ENCODE measurements at places on chromosomes 6 and 20.

DNA sequence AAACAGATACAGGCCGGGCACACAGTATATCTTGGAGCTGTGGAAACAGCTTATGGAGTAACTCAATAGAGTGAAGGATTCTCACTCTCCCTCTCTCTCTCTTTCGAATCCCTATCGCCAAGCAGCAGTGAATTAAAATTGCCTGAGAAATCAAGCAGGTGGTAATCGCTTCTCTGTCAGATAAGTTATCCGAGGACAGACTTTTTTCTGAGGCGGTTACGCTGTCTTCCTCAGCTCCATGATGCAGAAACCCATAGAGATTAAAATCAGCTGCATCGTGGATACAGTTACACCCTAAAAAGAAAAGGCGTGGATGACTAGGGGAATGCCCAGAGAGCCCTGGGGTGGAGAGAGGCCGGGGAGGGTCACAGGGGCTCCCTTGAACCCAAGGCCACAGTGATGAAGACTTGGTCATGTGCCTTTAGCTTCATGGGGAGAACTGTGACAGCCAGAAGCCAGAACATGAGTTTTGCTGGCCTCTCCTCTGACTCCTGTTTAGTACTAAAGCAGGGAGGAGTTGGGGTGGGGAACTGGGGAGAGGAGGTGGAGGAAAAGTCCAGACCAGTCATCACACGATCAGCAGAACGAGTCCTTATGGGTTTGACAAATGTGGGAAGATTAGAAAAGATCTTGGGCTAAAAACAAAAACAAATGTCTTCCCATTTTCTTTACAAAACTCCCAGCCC is 138.8 kb upstream of the JARID2 start:
- DNase-seq = no peak

DNA sequence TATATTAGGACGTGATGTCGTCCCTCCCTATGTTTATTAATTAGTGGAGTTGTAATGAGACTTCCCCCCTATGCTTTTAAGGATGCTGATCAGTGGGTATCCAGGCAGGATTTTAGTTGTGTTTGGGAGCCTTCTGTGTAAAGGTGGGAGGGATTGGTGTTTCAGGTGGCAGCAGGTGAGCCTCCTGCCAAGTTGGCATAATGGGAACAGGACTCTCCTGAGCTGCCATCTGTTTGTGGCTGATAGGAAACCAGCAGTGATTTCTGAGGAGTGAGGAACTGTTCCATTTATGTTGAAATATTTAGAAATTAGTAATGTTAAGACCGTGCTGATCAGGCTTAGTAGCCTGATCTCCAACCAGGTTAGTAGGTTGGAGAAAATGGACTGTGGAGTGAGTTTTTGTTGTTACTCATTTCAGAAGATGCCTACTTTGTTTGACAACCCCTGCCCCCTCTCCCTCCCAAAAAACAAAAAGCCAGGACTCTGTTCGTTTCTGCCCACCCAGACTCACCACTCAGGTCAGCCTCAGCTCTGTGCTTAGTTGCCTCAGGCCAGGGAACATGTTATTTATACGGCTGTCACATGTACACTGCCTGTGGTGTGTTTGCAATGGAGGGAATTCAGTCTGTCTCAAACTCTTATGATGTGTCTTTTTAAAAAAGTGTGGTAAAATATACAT is 55.4 kb upstream of the TULP4 start:
- DNase-seq = no peak

DNA sequence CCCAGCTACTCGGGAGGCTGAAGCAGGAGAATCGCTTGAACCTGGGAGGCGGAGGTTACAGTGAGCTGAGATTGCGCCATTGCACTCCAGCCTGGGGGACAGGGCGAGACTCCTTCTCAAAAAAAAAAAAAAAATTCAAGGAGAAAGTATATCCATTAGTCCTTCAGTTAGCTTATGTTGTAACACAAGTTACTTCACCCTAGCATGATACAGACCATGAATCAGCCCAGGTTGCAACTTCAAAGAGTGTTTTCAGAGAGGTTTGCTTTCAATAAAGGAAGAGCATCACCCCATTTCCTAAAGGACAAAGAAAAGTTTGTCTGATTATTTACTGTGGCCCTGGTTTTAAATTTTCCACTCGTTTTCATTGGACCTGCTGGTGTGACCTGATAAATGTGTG is 73.0 kb downstream of the SERAC1 start:
- no peak for DNase-seq

GRCh38 chr6:43968110-43968965 is 158.9 kb downstream of the MRPL14 start:
- no peak for DNase-seq

GRCh38 chr6:1716396-1716795 is 106.7 kb downstream of the FOXC1 start:
- no peak for DNase-seq

DNA sequence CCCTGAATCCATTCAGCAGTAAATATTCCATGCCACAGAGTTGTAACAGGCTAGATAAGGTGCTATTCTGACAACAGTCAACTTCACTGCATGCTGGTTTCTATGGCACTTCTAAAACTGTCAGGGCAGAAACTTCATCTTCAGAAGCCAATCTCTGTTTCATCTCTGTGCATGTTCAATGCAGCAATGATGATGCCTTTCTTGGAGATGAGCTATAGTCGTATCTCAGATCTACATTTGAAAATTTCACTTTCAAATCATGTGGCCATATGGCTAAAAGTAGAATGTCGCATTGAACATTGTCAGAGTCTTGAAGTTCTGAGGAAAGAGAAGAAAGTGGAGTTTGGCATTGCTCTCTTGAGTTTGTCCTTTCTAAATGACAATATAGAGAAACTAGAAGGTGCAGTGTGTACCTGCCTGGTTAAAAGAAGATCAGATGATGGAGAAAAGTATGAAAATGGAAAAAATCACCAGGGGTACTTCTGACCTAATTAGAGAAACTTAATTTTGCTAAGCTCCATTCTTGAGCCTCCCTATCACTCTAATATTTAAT is 49.0 kb upstream of the VSTM2L start:
- no peak for DNase-seq

Measured in stimulated activated CD4-positive, alpha-beta T cell treated with anti-CD3 and anti-CD28 coated beads, Interleukin-15, amount 100 ng/mL, for 1 hour (primary cell).